ENCODE measurements at places on chromosomes 1 and 21. TPM values are rescaled to one million over a fixed set of nuclear protein-coding genes. Genes with fewer than 3 reads are reported as not detected.

DNA sequence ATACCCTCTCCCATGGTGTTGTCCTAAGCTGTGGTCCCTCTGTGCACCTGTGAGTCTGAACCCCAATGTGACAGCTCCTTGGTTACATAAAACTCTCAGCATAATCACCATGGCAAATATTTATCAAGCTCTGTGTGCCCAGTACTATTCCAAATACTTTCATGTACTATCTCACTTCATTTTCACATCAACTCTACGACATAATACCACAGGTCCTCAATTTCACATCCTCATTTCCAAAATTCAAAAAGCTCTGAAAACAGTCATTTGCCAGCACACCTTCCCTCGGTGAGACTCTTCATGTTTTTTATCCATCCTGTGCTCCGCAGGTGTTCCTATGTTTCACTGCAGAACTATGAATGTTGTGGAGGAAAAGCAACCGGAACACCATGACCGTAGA, 12.4 kb upstream of the CREG1 start:
- no peak for DNase-seq

DNA sequence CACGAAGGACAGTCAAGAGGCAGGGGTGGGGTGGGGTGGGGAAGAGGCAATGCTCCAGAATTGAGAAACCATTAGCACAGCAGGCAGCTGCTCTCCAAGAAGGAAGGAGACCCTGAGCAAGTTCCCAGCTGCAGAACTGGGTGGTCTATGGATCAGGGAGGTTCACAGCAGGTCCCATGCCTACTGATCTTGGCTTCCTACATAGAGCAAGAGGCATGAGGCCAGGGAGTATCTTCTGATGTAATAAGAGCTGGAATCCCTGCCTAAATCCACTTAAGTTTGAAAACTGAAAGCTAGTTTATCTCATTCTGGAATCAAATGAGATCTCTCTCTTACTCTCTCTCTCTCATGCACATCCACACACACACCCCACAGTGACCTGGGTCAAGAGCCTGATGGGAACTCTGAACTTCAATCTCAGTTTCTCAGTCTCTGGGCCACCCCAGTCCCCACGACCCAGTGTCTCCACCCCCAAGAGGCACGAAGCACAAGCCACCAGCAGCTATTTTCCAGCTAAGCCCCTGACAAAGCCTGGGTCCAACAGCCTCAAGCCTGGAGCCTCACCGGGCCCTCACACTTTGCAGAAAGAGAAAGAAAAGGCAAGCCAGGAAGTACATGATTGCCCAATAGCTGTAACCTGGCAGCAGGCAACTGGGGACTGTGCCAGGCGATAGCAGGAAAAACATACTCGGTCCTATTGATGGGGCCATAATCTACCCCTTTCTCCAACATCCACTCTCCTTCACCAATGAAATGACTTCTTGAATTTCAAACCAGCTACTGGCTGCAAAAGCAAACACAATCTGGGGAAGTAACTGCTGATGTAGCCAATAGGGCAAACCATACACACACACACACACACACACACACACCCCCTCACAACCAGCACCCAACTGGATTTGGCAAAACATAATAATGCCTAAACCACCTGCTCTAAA, 2.2 kb downstream of the NUAK2 start:
- DNase-seq: peak; percentile 93

GRCh38 chr1:42259059-42259738, 75.8 kb downstream of the FOXJ3 start:
- peak; percentile 12 for DNase-seq

DNA sequence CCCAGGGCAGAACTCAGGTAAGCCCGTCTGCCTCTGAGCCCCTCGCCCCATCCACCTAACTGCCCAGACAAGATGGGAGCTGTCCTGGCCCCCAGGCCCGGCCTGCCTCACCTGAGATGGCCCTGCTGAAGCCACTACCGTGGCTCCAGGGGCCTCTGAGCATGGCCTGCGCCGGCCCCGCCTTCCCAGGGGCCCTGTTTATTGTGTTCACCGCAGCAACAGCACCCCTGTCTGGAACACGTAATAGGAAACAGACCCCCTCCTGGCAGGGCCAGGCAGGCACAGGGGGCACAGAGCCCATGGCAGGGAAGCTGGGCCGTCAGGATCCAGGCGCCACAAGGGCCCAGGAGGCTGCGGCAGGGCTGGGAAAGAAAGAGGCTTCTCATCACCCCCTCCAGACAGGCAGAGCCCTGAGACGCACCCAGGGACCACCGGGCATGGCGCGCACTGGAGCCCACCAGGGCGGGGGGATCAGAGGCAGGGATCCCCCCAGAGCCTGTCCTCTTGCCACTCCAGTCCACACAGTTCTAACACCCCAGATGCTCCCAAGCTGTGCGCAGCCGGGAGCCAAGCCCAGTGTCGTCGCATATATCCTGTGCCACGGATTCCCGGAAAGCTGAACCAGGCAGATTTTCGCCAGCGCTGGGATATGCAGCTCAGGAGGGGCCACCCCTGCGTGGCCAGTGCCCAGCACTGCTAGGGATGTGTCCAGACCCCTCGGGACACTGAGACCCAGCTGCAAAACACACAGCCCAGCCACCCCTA, 62.6 kb downstream of the ARHGEF16 start:
- DNase-seq: no peak

GRCh38 chr1:231162970-231163829, 1.3 kb downstream of the TRIM67 start:
- DNase-seq: no peak

DNA sequence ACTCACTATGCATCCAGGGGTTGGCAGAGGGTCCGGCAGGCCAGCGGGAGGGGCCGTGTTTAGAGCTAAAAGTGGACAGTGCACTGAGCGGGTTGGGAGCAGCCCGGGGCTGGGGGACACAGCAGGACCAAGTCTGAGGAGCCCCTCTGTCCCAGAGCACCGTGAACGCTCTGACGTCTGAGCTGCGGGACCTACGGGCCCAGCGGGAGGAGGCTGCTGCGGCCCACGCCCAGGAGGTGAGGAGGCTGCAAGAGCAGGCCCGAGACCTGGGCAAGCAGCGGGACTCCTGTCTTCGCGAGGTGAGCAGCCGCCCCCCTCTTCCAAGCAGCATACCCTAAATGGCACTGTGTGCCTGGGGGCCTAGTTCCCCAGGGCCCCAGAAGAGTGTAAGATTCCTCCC, 25.8 kb downstream of the MFAP2 start:
- DNase-seq: no peak

DNA sequence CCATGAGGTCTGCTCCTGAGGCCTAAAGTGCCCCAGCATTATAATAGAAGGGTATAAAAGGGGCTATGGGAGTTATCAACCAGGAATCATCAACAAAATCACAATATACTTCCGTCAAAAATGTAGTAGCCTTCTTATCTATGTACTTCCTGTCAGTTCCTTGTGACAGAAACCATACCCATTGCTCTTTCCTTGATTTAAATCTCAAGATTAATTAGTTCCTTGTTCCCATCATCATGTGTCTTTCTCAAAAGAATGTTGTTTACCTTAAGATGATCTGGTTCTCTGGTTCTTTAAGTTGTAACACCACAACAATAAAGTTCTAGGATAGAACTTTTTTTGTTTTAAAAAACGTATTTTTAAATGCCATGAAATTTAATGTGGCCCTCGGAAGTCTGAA, 833.3 kb downstream of the LTN1 start:
- DNase-seq: no peak

- no peak for DNase-seq
Measured at GRCh38 chr1:229509576-229509975, 1.4 kb upstream of the NUP133 start.

Gene RXFP4
- total RNA-seq: 4.2 TPM

Gene LORICRIN
- not detected for total RNA-seq

Gene KCNA3
- total RNA-seq: 1.5 TPM

Gene PGLYRP3
- total RNA-seq: not detected

Gene TCHH
- 0.09 TPM for total RNA-seq

Gene CA6
- total RNA-seq: not detected

Gene RBP7
- total RNA-seq: 4.1 TPM
